NCI-H1105 (cell line): ENCODE measurements at places on chromosomes 3 and 15.

GRCh38 chr3:116300226-116300625 is 145.1 kb downstream of the LSAMP start:
- DNase-seq = no peak

GRCh38 chr3:122458992-122459391 is 43.1 kb upstream of the WDR5B start:
- DNase-seq = no peak

DNA sequence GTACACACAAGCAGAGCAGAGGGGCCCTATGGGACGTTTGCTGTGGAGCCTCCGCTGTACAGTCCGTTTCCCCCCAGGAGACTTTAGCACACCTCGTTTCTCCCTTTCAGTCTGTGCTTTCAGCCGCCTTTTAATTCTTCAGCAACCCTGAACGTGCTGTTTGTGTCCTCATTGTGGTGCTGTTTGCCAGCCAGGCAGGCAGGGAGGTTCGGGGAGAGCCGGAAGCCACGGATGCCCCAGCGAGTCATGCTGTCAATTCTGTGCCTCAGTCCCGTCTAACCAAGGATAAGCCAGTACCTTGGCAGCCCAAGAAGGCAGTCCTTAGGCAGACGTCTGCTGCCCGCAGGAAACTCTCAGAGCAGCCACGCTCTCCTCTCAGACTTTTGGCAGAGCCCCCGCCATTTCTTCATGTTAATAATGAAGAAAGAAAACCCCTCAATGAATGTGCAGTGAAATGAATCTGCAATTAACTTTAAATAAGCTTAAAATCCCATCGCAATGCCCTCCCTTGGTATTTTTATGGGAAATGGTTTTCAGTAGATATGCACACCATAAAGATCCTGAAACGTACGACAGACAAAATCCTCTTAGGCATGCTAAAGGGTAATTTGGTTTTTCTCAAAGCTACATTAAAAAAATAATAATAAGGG is 158.6 kb downstream of the UACA start:
- no peak for DNase-seq

DNA sequence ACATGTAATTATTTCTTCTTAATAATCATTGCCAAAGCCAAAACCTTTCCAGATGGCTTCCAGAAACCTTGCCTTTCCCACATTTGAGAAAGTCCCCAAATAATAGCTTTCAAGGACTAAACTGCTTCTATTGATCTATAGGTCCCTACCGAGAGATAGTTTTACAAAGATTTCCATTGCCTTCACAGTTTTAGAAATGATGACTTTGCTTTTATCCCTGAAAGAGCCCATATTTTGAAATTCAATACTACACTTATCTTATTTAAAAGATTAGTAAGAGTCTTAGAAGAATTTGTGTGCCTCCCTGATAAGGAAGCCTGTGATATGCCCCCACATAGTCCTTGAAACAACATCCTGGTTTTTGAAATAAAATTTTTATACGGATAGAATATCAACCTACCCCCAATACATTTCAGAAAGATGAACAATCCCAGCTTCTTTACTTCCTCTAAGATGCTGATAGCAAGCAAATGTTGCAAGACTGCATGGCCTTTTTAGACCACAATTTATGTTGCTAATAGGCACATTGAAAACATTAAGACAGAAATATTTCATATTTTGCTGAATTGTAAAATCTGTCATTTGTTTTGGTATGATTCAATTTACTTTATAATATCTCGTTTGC is 146.3 kb downstream of the TMCO5A start:
- no peak for DNase-seq

GRCh38 chr3:64686446-64686908 is 1.3 kb downstream of the ADAMTS9 start:
- no peak for DNase-seq

DNA sequence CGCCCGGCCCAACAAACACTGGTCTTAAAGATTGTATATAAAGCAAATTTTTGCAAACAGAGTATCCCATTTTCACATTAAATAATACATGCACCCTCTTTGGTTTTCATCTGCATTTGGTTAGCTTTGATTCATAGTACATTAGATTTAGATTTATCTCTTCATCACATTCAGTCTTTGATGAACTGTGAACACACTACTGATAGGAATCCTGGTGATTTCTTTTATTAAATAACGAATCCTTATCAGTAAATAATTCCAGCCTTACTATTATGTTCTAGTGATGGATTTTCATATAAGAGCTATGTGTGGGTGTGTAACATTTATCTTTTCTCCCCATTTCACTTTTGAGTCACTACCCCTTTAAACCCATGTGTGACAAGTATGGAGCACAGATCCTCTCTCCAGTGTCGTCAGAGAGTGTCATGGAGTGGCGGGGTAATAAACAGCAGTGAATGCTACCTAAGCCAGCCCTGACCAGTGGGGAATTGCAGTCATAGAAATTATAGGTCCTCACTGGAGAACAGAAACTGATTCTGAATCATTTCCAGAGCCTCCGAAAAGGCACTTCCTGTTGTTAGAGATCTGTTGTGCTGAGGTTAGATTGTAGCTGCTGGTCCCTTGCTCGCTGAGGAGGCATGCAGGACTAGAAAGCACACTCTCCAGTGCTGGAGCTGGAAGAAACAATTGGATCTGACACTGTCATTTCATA is 22.0 kb downstream of the SLC7A14 start:
- DNase-seq = no peak

DNA sequence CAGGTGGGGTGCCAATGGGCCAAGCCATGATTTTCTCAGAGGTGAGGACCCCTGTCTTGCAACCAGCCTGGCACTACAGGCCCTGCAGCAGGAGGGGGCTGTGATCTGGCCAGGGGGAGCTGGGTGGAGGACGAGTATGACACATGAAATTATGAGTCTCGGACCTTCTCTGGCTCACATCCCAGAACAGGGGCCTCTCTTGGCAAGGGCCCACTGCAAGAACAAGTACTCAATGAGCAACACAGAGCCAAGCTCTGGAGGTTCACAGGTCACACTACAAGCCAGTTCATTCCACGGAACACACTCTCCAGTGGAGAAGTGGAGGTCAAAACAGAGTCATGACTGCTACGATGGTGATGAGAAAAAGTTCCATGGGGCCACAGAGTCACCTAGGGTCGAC is 28.3 kb downstream of the CCDC32 start:
- DNase-seq = no peak

DNA sequence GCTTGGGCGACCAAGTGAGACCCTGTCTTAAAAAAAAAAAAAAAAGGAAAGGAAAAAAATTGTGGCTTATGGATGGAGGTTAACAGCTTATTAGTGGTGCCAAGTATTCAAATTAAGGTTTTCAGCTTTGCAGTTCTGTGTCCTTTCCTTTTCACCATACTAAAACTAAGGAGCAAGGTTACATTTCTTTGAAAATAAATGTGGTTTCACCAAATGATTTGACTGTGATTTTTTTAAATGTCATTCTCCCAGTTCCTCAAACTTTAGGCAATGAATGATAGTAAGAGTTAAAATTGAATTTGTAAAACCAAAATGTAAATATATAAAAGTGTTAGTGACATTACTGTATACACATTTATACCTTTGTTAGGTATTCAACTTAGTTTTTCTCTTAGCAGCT is 9.6 kb downstream of the CHRNA5 start:
- no peak for DNase-seq

- DNase-seq = no peak
Observed at GRCh38 chr15:65032801-65033537, 3.5 kb upstream of the MTFMT start.

- DNase-seq = no peak
Observed at GRCh38 chr15:40050788-40051470, 11.9 kb upstream of the SRP14 start.

DNA sequence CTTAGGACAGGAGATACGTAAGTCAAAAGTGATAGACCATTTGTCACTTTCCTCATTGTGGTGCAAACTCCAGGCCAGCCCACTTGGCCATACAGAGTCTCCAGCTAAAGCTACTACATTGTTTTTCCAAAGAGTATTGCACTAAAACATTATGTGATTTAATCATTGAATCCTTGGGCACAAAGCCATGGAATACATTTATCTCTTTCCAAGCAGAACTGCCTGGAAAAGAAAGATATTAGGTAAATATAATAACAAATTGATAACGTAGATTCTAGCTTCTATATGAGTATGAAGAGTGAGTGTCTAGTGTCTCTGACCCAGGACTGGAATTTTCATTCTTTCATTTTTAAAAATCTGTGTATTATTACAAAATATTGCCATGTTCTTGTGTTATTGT is 863.7 kb upstream of the SEMA6D start:
- DNase-seq = no peak

GRCh38 chr3:164267053-164267452 is 811.2 kb downstream of the SI start:
- DNase-seq = no peak

GRCh38 chr3:64796607-64797399 is 109.0 kb upstream of the ADAMTS9 start:
- no peak for DNase-seq

GRCh38 chr3:195809291-195809785 is 2.4 kb downstream of the MUC4 start:
- peak; percentile 69 for DNase-seq

DNA sequence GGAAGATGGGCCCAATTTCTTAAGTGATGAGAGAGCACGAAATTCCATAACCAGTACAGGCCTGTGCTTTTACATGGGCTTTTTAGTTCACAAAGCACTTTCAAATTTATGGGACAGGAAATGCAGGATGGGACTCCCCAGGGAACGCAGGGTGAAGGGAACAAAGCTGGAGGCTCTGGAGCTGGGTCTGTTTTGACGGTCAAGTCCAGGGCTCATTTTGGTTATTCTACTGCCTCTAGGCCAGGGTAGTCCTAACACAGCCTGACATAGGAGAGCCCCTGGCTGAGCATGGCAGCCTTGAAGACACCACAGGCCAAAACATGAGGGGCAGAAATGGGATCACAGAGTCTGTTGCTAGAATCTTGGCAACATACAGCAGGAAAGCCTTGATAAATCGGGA is 33.5 kb downstream of the HCLS1 start:
- no peak for DNase-seq

- no peak for DNase-seq
Observed at GRCh38 chr3:123323781-123324180, 122.0 kb downstream of the SEC22A start.

DNA sequence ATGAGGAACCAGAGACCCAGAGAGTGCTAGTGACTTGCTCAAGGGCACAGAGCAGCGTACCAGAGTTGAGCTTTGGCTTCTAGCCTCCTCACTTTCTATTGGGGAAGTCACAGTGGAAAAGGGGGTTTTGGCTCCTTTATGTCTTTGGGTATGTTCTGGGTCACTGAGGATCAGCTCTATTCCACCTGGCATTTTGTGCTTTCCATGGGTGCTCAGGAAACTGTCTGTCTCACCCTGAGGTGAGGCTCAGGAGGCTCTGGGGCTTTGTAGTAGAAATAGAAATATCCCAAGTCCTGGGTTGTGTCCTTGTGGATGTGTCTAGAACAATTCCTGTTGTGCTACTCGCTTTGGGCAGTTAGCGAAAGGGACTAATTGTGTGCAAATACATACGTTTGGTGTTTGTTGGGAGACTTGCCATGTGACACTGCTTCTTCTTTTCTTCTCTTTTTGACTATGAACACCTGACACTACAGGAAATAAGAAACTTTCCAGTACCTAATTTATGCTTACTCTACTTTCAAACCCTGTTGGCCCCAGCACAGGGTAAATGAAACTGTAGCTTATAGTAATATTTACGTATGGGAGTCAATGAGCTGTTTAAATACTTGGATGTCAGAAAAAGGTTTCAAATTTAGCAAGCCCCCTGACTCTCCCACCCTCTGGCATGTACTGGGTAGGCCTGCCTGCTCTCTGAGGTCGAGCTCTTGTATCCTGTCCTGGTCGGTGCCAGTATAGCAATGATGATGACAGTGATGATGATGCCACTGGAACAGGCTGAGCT is 35.6 kb downstream of the SMAD3 start:
- no peak for DNase-seq

GRCh38 chr15:68414206-68414555 is 17.8 kb downstream of the ITGA11 start:
- DNase-seq = no peak

GRCh38 chr15:78979456-78980320 is 34.8 kb upstream of the CTSH start:
- peak; percentile 49 for DNase-seq

GRCh38 chr3:174355505-174355904 is 503.6 kb upstream of the NAALADL2 start:
- no peak for DNase-seq

DNA sequence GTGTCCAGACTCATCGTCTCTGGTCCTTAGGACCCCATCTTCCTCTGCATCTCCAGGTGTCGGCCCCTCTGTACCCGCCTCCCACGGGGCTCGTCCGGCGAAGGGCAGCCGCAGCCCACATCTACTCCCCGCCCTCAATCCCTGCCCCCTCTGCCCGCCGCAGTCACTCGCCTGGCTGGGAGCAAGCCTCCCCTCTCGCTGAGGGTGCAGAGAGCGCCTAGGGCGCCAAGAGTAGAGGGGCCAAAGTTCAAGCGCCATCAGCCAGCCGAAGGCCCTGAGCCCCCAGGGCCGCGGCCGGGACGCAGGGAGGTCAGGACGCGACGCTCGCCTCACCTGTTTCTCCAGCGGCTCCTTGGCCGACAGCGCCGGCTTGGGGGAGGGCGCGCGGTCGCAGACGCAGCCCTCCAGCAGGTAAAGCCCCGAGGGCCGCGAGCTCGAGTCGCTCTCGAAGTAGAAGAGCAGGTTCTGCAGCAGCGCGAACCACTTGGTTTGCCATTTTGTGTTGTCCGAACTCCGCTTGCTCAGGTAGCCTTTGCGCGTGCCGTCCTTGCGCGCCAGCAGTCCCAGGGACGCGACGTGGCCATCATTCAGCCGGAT is 592 bp downstream of the RASGRF1 start:
- no peak for DNase-seq

GRCh38 chr3:27209617-27210264 is 159.4 kb downstream of the NEK10 start:
- DNase-seq = no peak

DNA sequence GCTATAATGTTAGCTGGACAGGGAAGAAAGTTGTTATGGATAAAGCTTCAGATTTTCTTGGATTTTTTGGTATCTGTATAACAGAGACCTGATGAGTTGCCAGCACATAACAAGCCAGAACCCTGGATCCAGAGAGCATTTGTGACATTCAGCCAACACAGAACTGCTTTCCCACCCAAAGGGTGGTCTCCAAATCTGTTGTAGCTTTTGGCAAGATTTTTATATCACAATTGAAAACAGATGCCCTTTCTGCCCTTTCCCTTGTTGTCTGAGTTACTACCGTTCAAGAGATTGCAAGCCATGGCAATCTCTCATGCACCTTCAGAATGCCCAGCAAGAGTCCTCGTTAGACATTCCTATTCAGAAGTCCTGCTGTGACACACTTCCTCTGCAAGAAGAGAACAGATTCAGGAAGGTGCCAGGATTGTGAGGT is 107.6 kb upstream of the FGF7 start:
- DNase-seq = no peak

GRCh38 chr3:46719044-46719565 is 1.4 kb upstream of the PRSS50 start:
- DNase-seq = no peak

GRCh38 chr3:159733194-159733860 is 255.3 kb upstream of the IL12A start:
- no peak for DNase-seq

- no peak for DNase-seq
Observed at GRCh38 chr15:97978401-97979139, 18.1 kb downstream of the ARRDC4 start.

- no peak for DNase-seq
Observed at GRCh38 chr15:25795061-25795460, 68.1 kb downstream of the ATP10A start.

GRCh38 chr15:35580606-35581005 is 34.6 kb upstream of the DPH6 start:
- no peak for DNase-seq

GRCh38 chr15:76328958-76329357 is 7.6 kb upstream of the ISL2 start:
- DNase-seq = no peak
